ENCODE measurements at places on chromosomes 11 and 22.

DNA sequence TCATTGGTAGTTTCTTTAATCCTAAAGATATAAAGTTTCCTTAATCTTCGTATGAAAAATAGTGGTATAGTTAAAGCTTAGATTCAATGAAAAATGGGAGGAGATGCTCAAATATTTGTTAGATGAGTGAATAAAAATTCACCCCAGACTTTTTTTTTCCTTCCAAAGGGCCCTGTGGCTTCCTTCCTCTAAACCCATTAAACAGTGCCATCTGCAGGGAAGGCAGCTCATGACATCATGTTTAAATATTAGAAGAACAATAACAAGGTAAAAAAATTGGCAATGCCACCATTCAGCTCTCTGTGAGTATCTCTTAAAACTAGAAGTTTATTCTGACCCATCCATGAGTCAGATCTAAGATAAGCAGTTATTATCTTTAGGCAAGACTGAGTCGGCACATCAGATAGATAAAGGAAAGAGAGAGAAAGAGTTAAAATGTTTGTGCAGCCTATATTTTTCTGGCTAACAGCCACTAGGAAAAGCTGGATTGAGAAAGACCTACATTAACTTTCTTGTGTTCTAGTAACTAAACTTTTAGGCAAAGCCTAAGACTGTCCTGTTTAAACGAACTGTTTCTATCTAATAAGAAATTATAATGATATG, 19.1 kb upstream of the OOSP1 start:
- DNase-seq, result peak; percentile 42

DNA sequence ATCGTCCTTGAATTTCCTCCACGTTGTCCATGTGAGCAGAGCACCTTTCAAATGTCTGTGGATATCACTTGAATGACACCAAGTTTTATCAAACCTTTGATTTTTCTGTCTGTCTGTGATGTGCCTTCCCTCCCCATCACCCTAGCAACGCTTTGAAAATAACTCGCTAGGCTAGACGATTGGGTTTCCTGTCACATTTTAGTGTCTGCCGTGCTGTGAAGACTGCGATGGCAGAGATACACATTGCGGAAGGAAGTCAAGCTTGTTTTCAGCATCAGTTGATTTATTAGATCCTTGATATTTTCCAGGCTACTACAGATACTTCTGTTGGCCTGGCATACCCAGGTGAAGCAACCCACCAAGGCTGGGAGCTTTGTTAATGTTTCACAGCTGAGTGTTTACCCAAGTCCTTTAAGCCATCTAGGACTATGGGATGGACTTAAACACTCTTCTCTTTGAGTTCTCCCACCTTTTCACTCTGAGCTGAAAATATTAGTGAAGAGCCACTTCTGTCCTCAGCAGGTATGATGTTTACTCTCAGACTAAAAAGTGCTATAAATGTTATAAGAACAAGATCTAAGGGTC, 93.6 kb upstream of the CD44 start:
- no peak for DNase-seq

DNA sequence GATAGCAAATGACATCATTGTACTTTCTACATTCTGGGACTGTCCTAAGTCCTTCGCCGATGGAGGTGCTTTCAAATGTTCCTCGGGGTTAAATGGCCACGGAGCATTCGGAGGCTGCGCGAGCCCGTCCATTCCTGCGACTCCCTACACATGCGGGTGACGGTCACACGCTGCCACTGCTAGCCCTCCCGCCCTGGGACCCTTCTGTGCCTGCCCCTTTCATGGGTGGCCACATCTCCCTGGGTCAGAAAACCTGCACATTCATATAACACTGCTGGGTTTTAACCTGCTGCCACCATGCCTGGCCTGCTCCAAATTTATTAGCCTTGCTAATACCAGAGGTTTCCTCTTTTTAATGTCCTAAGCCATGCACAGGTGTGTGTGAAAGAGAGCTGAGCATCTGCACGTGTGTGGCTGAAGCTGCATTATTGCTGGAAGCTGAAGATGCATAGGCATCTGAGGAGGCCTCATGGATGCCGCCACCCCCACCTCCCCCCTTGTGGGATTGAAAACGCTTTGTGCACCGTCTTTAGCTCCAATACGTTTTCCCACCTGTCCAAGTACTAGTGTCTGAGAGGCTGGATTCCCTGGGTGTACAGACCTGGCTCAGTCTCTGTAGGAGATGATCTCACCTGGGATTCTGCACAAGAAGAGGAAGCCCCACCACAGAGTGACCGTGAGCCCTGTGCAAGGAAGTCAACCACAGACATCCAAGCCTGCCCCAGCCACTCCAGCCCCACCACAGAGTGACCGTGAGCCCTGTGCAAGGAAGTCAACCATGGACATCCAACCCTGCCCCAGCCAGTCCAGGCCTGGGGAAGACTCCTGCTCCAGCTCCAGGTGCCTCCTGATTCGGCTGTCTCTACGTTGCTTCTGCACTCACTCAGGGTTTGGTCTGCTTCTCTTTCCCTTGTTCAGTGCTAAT, 626.4 kb downstream of the BRD1 start:
- DNase-seq, result no peak

GRCh38 chr11:57379732-57380131, 1.2 kb downstream of the PRG3 start:
- peak; percentile 33 for DNase-seq

- peak; percentile 36 for DNase-seq
Observed at GRCh38 chr11:75986966-75987365, 172.0 kb downstream of the UVRAG start.

DNA sequence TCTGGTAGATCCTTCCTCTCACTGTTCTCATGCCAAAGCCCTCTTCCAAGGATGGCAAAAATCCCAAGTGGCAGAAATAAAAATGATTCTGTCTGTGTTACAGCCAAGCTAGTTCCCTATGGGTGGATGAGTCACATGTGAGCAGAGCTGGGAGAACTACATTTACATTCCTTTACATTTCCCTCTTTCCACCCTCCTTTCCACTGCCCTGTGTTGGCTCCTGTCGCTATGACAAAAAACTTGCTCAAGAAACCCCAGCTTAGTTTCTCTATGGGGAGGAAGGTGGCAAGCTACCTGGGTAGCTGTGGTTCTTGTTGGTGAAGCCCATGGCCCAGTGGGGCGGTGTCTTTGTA, 10.2 kb upstream of the DDB2 start:
- DNase-seq, result peak; percentile 50

Data from iris pigment epithelial cell (primary cell).